ENCODE measurements at places on chromosomes 1 and 21.

- no peak for DNase-seq
These were observed 23.7 kb downstream of the RNF187 start for GRCh38 chr1:228510803-228511413.

DNA sequence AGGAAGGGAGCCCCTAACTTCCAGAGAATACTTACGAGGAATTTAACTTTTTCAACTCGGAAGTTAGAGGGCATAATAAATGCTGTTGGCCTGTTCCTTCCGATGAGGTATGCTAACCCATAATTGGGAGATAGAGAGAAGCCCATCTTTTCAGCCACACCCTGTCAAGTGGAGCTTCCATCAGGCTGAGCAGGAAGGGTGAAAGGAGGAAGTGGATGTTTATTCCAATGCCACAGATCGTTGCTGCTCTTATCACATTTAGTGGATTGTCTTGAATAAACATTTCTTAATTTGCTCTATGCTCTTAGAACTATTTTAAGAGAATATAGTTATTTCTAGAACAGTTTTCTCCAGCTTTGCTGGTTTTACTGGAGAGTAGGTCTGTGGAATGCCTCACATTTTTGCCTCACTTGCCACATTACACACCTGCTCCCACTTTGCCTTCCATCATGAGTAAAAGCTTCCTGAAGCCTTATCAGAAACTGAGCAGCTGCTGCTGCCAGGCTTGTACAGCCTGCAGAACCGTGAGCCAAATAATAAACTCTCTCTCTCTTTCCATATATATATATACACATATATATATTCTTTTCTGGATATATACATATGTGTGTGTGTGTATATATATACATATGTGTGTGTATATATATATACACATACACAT lies 60.0 kb upstream of the RGS21 start:
- DNase-seq, result no peak

- DNase-seq, result no peak
These were observed 1294.5 kb upstream of the ADGRL2 start for GRCh38 chr1:80506216-80506615.

DNA sequence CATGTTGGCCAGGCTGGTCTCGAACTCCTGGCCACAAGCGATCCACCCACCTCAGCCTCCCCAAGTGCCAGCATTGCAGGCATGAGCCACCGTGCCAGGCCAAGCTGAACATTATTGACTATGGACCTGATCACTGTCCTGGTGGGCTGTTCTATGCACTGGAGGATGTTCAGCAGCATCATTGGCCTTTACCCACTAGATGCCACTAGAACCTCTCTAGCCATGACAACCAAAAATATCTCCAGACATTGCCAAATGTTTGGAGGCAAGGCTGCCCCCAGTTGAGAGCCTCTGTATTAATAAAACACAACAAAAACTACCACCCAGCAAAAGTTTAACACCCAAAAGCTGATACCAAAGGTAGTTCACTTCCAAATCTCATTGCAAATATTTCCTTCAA lies 110.8 kb upstream of the SOD1 start:
- DNase-seq, result no peak

- no peak for DNase-seq
These were observed 25.0 kb downstream of the WNT4 start for GRCh38 chr1:22117851-22118250.

DNA sequence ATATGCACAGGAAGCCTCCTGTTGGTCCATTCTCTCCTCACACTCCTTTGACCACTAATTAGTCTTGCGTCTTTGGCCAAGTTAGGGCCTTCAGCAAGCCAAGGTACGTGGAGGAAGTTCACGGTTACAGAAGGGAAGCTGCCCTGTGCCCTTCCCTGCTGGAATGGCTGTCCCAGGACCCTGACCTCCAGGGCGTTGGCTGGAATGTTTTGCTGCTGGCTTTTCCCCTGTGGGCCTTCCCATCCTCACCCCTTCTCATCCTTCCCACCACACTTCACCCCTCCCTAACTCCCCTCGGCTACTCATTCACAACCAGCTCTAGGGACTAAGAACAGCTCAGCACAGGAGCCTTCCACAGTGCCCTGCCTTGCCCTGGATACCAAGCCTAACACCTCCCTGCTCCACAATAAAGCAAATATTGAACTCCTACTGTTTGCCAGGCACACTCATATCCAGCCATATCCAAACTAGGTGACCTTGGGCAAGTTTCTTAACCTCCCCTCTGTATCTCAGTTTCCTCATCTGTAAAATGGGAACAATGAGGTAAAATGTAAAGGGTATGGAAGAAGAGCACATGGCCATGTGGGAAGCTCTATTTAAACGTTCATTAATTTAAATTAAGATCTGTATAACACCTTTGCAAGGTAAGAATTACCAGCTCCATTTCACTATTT lies 8.8 kb upstream of the CDCP2 start:
- DNase-seq, result no peak

Measured in activated T-helper 1 cell treated with Interleukin-2 at 50 U/mL for 16 hours (primary cell).